Fibroblast of skin of scalp (primary cell): ENCODE measurements at places on chromosomes 4 and X.

- peak; percentile 67 for DNase-seq
Measured at GRCh38 chrX:13747836-13748235, 13.3 kb downstream of the OFD1 start.

GRCh38 chrX:44503560-44503959, 39.1 kb downstream of the FUNDC1 start:
- no peak for DNase-seq

DNA sequence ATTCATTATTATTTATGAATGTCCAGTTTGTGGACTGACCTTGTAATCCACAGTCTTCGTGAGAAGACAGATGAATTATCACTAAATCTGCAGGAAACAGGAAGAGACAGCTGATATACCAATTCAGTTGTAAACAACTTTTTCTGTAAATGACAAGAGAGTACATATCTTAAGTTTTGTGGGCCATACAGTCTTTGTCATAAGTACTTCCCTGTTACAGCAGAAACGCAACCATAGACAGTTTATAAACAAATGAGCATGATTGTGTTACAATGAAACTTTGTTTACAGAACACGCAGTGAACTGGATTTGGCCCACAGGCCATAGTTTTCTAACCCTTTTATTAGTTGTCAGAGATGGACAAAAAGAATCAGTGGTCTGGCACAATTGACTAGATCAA, 443.4 kb downstream of the PDGFC start:
- no peak for DNase-seq

DNA sequence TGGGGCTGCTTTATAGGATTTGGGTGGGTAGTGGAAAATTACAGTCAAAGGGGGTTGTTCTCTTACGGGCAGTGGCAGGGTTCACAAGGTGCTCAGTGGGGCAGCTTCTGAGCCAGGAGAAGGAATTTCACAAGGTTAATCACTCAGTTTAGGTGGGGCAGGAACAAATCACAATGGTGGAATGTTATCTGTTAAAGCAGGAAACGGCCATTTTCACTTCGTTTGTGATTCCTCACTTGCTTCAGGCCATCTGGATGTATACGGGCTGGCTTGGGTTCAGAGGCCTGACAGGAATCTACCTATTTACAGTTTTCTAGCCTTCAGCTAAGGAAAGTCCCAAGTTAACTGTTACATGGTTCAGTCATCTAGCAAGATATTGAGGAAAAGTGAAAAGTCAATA, 1003.5 kb downstream of the STPG2 start:
- DNase-seq = no peak

DNA sequence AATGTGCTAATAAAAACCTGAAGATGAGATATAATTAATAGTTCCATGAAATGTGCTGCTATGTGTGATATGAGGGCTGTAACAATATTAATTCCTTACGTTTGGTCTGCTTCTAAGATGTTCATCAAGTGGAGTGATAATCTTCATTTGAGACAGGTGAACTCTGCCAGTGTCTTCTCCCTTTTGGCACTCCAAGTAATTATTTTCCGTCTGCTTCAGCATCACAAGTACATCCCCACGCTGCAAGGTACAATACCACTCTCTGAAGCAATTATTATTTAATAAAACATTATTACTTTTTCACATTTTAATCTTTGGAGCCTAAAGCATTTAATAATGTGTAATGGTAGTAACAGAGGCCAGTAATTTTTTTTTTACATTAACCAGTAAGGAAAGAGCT, 44.4 kb downstream of the RPS3A start:
- no peak for DNase-seq

GRCh38 chrX:39492497-39493162, 605.1 kb downstream of the BCOR start:
- no peak for DNase-seq
